ENCODE measurements at places on chromosomes 7 and 10.

DNA sequence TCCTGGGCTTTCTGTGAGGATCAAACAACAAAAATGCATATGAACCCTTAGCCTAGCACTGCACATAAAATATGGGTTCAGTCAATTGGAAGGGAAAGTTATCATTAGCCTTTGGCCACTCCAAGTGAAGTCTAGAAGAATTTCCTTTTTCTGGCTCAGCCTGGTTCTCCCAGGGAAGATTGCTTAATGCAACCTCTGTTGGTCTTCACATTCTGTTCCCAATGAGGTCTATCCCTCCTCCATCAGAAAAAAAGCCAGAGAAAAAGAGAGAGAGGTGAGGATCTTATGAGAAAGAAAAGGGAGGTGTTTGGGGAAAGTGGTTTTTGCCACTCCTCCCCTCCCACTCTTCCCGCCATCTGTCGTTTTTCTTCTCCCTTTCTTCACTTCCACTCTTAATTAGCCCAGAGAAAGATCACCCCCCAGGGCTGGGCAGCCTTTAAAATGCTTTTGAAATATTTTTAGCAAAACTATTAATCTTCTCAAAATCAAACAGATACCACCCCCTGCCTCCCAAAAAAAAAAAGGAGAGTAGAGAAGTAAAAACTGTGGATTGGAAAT is 31.1 kb downstream of the CPVL start:
- no peak for DNase-seq

DNA sequence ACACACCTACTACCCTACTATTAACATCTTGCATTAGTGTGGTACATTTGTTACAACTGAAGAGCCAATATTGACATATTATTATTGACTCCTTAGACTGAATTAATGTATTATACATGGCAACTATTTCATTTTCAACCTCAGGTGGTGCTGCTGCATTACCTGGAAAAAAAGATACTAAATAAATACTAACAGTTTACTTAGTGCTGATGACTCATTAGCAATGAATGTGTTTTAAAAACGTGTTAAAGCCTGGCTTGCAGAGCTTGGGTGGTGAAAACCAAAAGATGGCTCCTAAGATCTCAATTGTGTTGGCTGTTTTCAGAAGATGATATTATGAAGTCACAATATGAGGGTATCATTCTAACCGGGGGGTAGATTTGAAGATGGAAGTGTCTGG is 34.8 kb downstream of the CFAP43 start:
- no peak for DNase-seq

- DNase-seq: no peak
Observed at GRCh38 chr7:100486753-100487446, 3.2 kb downstream of the NYAP1 start.

DNA sequence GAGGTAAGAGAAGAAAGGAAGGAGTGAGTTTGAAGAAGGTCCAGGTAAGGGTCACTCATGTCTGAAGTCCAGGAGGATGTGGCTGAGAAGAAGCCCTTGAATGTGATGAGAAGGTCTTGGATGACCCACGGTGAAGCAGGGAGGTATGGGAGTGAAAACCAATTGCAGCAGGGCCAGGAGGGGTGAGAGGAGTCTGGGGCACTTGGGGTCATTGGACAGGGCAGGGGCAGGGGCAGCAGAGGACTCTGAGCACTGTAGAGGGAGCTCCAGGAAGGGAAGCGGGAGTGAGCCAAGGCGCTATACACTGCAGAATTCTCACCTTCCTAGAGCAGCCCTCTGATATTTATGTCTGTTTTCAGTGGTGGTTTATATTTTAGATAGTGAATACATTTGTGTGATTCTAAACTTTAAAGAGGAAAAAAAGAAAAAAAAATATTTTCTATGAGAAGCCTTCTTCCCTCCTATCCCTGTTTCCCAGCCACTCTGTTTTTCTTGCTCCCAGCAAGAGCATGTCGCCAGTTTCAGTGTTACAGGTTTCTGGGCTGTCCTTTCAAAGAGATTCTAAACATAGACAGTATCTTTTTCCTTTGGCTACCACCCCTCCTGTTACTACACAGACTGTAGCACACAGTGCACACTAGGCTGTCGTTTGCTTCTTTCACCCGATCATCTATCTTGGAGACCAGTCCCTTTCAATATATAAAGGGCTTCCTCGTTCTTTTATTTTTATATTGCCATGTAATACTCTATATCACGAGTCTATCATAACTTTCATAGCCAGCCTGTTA is 24.5 kb downstream of the BLVRA start:
- DNase-seq: no peak

DNA sequence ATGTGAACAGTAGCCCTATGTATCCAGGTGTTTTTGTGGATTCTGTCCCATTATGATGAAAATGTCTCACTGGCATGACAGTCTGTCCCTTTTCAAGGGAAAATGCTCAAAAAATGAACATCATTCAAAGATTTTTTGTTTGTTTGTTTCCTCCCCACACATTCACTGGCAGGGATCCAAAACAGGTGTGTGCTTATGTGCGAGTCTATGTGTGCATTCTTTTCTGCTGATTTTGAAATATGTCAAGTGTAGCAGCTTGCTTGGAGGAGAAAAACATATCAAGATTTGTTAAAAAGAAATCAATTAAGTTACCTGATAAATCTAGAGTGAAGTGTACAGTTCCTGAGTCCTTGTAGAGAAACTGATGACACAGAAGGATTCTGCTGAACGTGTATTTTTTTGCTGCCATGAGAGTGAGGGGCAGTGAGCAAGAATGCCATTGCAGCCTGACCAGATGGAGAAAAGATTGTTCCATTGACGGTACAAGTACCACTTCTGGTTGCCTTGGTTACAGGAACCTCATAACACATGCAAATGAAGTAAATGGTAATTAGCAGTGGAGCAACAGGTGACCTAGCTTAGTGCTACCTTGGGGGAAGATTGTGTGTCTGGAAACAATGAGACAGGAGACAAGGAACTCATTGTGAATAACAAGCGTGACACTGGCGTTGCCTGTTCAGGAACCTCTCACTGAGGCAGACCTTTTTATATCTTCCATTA is 277.4 kb upstream of the PHYHIPL start:
- DNase-seq: no peak

DNA sequence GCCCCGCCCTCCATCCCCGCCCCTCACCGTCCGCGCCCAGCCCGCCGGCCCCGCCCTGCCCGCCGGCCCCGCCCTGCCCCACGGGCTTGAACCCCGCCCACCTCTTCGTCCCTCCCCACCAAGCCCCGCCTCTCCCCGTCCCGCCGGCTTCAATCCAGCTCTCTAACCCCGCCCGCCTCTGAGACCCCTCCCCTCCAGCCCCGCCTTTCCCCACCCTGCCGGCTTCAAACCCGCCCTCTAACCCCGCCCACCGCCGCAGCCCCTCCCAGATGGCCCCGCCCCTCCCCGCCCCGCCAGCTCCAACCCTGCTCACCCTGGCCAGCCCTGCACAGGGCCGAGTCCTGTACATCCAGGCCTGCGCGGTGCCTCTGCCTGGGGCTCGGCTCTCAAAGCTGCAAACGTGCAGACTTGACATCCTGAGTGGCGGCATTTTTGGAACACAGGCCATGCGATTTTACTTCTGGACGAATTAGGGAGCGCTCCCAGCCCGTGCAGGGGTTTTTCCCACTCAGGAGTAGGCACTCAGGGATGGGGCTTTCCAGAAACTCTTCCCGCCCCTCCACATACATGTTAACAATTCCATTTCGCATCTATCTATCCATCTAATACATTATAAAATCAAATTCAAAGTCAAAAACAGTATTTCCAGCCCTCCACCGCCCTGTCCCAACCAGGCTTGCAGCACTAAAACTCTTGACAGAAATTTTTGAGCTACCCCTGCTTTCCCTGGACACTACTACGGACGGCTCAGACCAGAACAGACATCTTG is 477 bp upstream of the NMT2 start:
- DNase-seq: peak; percentile 95

DNA sequence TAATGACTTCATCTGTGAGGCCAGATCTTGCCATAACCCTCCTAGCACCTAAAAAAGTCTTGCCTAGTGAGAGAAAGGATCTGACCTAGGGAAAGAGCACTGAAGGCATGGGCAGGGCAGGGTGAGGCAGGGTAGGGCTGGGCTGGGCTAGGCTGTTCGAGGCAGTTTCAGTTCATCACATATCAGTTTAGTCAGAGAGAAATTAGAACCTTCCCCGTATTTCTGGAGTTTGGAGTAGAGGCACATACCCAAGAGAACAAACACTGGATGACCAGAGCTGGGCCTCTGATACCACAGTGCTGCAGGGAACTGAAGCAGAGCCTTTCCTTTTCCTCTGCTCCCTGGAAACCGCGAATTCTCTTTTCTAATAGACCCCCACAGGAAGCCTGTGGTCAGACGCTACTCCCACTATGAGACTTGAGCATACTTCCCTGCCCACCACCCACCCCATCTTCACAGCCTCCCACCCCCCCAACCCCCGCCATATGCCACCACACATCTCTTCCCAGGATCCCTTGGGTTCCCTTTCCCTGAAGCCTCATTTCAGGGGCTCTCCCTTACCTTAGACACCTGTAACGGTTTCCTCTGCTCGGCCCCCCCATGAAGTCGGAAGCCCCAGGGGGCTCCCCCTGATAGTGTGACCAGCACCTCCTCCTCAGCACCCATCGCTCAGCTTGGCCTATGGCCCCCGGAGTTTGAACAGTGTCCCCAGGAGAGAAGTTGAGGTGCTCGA is 406 bp downstream of the SYNPO2L start:
- no peak for DNase-seq

DNA sequence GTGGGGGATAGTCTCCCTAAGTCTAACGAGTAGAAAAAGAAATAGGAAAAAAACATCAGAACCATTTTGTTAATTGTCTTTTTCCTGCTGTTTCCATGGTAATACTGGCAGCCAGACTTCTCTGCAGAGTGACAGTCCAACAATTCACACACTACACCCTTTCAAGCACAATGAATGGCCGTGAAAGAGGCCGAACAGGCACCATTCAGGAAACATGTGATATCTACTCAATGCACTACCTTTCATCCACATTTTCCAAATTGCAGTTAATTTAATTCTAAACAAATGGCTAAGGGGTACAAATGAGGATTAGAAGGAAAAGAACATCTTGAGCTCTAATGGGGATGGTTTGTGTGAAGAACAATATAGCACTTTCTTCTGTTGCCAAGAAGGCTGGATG is 358.5 kb upstream of the ANKRD30A start:
- DNase-seq: no peak
